Germinal center (tissue), 1 donor: ENCODE measurements at places on chromosomes 2 and 18.

DNA sequence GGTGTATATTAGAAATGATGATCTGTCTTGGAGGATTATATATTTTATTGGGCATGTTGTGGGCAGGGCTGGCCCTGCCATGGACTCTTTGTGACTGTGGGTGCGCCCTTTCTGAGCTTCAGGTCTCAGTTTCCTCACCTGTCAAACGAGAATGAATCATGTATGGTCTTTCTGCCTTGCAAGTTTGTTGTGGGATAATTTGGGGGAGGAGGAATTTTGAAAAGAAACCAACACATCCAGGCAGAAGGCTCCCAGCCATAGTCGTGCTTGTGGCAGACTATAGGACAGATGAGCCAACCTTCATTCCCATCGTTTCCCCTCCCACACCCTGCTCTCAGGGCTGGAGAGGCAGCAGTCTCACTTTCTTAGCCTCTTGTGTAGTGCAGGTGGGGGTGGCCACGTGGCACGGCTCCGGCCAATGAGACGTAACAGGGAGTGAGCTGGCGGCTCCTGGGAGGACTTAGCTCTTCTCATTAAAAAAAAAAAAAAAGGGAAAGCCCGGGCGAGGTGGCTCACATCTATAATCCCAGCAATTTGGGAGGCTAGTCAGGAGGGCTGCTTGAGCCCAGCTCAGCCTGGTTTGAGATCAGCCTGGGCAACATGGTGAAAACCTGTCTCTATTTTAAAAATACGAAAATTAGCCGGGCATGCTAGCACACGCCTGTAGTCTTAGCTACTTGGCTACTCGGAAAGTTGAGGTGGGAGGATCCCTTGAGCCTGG lies 63.1 kb downstream of the RHOB start:
- DNase-seq: no peak

GRCh38 chr2:207046724-207047123 lies 107.4 kb downstream of the CPO start:
- no peak for DNase-seq

- no peak for DNase-seq
These were observed 5.1 kb upstream of the HNMT start for GRCh38 chr2:137959166-137959565.

DNA sequence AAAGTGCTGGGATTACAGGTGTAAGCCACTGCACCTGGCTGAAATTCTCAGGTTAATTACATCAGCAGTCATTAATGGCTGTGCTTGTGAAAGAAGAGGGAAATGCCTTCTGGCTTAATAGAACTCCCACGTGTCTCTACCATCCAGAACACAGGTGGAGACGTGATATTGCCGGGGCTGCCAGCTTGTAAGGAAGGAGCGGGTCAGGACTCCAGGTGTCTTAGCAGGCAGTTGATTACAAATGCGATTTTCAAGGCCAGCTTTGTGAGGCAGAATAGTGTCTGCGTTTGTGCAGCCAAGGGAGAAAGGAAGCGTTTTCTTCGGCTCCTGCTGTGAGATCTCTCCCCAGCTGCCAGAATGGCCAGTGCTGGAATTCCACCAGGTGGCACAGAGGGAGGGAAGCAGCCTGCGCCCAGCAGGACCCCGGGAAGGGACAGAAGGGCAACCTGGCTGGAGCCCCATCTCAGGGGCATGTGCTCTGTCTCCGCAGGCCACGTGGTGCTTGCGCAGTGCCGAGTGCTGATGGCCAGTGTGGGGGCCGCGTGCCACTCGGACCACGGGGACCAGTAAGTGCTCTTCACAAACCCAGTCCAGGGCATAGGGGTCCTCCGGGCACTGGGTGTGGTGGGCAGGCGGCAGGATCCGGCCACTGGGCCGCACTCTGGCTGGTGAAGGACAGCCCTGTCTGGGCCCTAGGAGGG lies 3.7 kb upstream of the ESPNL start:
- DNase-seq: no peak

DNA sequence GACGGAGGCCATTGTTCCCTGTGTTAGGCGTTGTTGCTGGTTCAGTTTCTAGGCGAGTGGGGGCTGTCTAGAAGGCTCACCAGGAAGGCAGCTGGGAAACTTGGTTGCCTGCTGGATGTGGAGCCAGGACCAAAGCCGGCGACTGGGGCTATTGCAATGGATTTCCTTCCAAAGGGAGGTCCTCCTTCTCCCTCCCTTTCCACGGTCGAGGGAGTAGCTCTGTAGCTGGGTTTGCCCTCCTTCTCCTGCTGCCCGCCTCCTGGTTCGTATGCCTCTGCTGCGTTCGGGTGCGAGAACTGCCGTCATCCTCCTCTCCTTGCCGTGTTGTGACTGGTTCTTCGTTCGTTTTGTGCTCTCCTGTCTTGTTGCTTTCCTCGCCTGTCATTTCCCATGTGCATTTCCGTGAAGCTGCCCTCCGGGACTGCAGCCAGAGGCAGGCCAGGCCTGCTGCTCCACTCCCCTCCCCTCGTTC lies 203.4 kb downstream of the NEDD4L start:
- no peak for DNase-seq

GRCh38 chr2:160225722-160226121 lies 25.6 kb upstream of the ITGB6 start:
- DNase-seq: no peak

DNA sequence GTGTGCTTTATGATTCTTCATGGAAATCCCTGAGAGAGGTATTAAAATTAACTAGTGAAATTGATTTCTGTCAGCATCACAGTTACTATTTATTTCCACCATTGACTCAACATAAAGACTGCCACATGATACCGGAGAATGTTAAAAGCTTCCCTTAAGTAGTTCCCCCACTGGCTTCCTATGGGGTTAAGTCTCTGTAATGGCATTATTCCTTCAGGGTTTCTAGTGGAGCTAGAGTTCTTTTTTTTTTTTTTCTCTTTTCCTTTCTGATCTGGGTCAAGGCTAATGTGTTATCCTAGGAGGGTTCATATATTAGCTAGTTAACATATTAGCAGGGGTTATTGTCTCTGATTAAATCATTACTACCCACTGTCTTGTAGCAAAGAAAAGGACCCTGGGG lies 1919.1 kb upstream of the PIK3C3 start:
- no peak for DNase-seq

DNA sequence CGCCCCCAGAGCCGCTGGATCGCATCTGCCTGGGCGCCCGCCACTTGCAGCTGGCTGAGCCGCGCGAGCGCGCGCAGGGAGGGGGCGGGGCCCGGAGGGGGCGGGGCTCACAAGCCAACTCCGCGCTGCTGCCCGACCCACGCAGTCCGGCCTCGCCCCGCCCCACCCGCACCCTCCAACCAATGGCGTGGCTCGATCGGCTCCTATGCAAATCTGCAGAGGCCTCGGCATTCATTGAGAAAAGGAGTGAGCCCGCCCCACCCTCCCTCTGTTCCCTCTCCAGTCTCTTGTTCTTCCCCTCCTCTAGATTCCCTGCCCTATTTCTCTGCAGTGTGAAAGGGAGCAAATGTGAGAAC lies at the start of gene ALK:
Gene ALK (minus strand): TSS at position 27 of the 356 bp plus-strand sequence. CDS start 927 bp downstream, outside the sequence.
- DNase-seq: peak; percentile 86

- DNase-seq: no peak
These were observed 15.7 kb downstream of the SIGLEC15 start for GRCh38 chr18:45841060-45841764.

DNA sequence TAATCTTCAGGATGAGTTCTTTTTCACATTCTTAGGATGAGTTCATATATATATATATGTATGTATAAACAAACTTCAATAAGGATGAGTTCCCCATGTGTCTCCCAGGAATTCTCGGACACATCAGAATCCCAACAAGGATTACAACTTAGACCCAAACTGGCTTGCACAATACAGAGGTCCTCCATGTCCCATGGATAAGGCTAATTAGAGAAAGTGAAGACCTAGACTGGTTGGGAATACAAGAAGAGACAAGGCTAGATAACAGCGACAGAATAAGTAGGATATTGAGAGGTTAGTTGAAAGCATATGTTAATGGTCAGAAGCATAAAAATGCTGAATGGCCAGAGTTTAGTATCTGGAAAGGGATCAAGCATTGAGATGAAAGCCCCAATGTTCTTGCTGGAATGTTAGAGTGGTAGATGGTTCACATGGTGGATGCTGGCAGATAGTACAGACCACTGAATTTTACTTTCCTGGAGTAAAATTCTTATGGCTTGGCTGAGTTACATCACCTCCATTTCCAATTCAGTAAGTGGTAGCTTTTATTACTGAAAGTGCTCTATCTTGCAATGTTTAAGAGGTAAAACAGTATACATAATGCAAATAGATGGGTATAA lies 154.9 kb upstream of the EPHA4 start:
- no peak for DNase-seq

GRCh38 chr18:79524181-79525078 lies 128.7 kb downstream of the NFATC1 start:
- DNase-seq: no peak

DNA sequence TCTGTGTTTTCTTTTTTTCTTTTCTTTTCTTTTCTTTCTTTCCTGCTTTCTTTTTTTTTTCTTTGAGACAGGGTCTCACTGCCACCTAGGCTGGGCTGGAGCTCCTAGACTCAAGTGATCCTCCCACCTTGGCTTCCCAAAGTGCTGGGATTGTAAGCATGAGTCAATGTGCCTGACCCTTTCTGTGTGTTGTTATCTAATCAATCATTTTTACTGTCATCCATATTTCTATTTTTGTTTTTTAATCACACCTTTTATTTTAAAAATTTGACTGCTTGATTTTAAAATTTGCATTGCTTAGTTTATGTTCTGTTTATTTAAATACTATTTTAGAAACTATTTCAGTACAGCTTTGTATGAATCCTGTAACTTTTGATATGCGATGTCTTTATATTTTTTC lies 19.2 kb downstream of the LCLAT1 start:
- no peak for DNase-seq

GRCh38 chr2:33583194-33583938 lies 15.7 kb downstream of the FAM98A start:
- DNase-seq: peak; percentile 22

- DNase-seq: no peak
These were observed 95.6 kb upstream of the NABP1 start for GRCh38 chr2:191582355-191582754.

DNA sequence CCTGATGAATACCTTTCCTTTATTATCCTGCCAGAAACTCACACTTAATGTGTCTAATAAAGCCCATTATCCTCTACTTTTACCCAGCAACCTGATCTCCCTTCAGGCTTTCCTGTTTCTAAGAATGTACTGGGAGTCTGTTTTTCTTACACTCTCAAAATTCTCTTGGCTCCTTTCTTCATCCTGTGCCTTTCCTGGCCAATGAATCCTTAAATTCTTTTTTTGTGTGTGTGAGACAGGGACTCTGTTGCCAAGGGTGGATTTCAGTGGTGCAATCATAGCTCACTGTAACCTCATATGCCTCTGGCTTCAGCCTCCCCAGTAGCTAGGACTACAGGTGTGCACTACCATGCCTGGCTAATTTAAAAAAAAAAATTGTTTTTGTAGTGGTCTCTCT lies 72.7 kb downstream of the MAP2 start:
- no peak for DNase-seq

DNA sequence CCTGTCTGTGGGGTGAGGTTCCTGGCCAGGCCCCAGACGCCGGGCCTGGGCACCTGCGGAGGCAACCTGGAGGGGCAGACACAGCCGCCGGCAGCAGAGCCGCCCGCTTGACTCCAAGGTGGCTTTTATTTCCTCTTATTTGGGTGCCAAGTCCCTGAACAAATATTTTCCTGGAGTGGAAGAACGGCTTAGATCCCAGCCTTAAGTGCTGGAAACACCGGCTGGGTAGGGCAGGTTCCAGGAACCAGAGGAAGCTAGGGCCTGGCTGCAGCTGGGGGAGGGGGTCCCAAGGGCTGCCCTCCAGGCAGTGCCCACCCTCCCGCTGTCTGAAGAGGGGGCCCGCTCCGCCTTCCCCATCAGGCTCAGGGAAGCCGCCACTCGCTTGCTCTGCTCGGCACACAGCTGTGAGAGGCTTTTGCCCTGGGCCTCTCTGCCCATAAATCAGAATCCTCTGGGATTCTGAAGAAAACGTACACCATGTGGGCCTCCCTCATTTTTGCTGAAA lies 28.2 kb downstream of the SDC1 start:
- no peak for DNase-seq

- DNase-seq: no peak
These were observed 31.1 kb upstream of the FAM237A start for GRCh38 chr2:206611191-206611590.

DNA sequence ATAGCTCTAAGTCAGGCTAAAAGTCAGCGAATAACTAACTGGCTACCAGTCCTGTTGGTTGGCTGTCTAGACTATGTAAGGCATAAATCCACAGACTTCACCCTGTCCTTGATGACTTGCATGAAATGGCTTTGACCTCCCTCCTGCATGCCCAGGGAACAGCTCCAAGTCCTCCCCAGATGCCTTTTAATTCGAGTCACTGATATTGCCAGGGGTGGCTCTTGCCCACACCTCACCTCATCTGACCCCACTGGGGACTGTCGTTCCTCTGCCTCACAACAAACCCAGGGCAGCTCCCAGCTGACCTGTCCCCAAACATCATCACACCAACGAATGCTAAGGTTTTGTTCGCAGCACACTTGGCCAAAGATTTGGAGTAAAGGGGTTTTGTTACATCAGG lies 396.0 kb upstream of the ID2 start:
- DNase-seq: no peak

DNA sequence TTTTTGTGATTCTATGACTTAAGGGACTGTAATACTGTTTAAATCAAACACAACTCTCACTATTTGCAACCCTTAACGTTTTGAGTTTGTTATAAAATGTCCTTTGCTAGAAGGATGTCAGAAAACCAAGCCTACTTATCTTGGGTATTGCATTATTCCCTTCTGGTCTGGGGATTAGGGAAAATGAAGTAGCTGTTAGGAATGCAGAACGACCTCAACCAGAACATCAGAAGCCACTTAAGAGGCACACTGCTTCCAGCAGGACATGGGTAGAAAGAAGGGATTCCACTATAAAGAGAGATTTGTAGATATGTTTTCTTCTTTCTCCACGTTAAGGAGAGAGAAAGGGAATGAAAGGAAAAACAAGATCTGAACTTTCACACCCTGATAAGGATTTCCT lies 101.2 kb downstream of the SETBP1 start:
- no peak for DNase-seq

GRCh38 chr2:43513796-43514195 lies 82.0 kb downstream of the THADA start:
- DNase-seq: no peak

GRCh38 chr18:11887328-11888128 lies 20.6 kb downstream of the MPPE1 start:
- DNase-seq: no peak

DNA sequence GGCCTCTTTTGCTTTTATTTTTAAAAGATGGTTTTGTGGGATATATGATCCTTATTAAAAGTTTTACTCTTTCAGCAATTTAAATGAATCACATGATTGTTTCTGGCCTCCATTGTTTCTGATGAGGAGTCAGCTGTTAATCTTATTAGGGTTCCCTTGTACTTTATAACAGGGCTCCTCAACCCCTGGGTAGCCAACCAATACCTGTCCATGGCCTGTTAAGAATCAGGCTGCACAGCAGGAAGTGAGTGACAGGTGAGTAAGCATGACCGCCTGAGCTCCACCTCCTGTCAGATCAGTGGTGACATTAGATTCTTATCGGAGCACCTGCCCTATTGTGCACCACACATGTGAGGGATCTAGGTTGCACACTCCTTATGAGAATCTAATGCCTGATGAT lies 45.1 kb upstream of the FAM98A start:
- DNase-seq: no peak
